ENCODE measurements at places on chromosomes 6 and 20.

DNA sequence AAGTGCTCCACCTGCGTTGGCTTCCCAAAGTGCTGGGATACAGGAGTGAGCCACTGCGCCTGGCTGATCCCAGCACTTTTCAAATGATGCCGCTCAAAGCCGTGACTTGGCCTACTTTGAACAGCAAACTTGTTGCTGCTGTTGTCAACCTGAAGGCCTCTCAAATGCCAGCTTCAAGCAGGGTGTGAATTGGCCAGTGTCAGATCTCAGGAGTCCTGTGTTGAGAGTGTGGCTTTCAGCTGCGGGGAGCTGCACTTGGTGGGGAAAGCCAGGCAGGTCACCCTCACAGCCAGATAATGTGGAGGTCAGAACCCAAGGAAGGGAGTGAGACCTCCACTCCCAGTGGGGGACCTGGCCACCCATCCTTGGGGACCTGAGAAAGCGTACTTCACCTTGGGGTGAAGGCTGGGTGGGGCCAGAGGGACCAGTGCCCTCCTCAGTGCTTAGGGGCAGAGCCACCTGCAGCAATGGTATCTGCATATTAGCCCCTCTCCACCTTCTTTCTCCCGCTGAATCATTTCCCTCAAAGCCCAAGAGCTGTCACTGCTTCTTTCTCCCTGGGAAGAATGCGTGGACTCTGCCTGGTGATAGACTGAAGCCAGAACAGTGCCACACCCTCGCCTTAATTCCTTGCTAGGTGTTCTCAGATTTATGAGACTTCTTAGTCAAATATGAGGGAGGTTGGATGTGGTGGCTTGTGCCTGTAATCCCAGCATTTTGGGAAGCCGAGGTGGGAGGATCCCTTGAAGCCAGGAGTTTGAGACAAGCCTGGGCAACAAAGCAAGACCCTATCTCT lies 19.1 kb upstream of the PANK2 start:
- DNase-seq = no peak

GRCh38 chr20:51410586-51411325 lies 131.8 kb downstream of the NFATC2 start:
- no peak for DNase-seq

DNA sequence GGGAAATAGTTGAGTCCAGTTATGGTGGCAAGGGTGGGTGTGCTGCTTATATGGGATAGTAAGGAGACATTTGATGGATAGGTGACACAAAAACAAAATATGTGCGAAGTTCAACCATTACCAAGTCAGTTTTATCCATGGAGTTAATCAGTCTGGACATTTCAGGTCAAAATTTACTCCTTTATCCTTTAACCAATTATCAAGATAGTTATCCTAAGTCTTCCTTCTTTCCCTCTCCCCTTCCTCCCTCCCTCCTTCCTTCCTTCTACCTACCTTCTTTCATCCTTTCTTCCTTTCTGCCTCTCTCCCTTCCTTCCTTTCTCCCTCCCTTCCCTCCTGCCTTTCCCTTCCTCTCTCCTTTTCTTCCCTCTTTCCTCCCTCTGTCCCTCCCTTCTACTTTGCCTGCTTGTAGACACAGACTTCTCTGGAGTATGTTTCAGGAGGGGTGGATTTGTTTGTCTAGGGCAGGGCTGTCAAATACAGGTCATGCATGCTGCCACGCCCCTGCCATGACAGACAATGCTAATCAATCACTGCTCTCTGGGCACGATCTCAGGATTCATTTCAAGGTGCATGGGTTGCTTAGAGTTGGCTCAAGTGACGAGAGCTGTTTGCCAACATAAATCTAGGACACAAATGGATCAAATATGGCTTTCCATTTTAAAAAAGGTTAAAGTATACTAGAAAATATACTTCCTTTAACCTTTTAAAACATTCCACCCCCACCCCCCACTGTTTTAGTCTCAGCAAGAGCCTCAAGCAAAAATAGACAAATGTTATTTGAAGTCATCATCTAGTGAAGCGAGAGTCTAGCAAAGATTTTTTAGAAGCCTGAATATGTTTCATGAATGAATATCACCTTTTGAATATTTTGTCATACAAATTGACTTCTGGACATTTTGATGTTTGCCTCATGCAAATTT lies 281.6 kb upstream of the CITED2 start:
- no peak for DNase-seq

- DNase-seq = no peak
Observed at GRCh38 chr6:151610326-151610725, 116.5 kb downstream of the CCDC170 start.

GRCh38 chr6:31210741-31211532 lies 40.5 kb upstream of the POU5F1 start:
- DNase-seq = no peak

- no peak for DNase-seq
Observed at GRCh38 chr20:44407402-44408184, 52.1 kb downstream of the HNF4A start.

DNA sequence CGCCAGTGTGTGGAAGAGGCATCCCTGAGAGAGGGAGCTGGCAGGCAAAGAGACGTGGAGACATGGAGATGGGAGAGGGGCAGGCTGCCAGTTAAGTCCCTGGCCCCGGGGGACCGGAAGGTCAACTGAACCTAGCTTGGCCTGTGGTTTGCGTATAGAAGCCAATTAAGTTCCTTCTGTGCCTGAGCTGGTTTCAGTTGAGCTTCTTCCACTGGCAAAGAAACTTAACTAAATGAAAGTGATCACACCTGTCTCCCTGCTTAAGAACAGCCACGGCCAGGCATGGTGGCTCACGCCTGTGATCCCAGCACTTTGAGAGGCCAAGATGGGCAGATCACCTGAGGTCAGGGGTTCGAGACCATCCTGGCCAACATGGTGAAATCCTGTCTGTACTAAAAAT lies 26.7 kb upstream of the NNAT start:
- no peak for DNase-seq

DNA sequence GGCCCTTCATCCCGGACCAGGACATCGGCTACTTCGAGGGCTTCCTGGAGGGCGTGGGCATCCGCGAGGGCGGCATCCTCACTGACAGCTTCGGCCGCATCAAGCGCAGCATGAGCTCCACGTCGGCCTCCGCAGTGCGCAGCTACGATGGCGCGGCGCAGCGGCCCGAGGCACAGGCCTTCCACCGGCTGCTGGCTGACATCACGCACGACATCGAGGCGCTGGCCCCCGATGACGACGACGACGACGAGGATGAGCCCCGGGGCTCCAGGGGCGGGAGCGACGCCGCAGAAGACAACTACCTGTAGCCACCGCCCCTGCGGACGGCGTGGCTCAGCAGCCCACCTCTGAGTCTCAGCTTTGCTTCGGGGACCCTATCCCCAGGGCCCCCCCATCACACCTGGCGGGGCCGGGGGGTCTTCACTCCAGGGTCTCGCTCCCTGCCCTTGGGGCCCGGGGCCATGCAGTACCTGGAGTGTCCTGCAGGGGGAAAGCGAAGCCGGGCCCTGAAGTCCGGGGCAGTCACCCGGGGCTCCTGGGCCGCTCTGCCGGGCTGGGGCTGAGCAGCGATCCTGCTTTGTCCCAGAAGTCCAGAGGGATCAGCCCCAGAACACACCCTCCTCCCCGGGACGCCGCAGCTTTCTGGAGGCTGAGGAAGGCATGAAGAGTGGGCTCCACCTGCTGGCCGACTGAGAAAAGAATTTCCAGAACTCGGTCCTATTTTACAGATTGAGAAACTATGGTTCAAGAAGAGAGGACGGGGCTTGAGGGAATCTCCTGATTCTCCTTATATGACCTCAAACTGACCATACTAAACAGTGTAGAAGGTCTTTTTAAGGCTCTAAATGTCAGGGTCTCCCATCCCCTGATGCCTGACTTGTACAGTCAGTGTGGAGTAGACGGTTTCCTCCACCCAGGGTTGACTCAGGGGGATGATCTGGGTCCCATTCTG lies 20.8 kb upstream of the HCK start:
- peak; percentile 60 for DNase-seq

DNA sequence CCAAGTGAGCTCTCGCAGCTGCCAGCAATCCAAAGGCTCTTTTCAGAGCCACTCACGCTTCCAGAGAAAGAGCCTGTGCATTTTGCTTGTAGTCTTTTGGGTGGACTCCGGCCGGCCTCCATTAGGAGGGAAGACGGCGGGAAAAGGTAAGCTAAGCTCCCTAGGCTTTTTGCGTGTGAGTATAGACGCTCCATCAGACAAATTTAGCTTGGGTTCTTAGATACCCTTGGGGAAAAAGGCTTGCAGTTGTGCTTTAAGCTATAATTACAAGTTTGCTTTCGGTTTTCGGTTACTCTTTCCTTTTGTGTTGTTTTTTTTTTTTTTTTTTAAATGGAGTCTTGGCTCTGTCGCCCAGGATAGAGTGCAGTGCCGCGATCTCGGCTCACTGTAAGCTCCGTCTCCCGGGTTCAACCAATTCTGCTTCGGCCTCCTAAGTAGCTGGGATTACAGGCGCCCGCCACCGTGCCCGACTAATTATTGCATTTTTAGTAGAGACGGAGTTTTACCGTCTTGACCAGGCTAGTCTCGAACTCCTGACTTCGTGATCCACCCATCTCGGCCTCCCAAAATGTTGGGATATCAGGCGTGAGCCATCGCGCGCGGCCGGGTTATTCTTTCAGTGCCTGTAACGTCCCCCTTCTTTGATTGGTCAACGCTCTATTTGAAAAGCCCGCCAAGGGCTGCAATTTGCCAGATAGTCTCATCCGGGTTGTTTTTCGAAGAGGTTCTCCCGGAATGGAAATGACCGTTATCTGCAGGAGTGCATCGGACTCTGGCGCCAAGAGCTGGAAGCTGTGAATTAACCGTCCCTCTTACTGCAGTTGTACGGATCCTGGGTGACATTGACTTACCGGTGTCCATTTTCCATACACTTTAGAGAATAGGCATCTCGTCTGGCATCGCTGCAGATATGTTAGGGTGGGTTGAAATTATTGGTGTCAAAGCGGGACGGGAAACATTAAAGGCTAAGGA lies 18.1 kb downstream of the OR2B2 start:
- DNase-seq = peak; percentile 63

GRCh38 chr6:16618962-16619361 lies 142.3 kb downstream of the ATXN1 start:
- no peak for DNase-seq

GRCh38 chr20:63733579-63734081 lies 2.8 kb upstream of the LIME1 start:
- no peak for DNase-seq

- DNase-seq = no peak
Observed at GRCh38 chr20:5072756-5073659, 46.8 kb downstream of the PCNA start.

GRCh38 chr6:168532070-168532469 lies 91.1 kb downstream of the SMOC2 start:
- no peak for DNase-seq

DNA sequence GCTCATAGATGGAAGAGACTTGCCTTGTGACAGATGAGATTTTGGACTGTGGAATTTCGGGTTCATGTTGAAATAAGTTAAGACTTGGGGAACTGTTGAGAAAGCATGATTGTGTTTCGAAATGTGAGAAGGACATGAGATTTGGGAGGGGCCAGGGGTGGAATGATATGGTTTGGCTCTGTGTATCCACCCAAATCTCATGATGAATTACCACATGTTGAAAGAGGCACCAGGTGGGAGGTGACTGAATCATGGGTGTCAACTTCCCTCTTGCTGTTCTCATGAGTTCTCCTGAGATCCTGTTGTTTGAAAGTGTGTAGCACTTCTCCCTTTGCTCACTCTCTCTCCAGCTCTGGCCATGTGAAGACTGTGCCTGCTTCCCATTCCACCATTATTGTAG lies 17.9 kb downstream of the AHI1 start:
- no peak for DNase-seq

DNA sequence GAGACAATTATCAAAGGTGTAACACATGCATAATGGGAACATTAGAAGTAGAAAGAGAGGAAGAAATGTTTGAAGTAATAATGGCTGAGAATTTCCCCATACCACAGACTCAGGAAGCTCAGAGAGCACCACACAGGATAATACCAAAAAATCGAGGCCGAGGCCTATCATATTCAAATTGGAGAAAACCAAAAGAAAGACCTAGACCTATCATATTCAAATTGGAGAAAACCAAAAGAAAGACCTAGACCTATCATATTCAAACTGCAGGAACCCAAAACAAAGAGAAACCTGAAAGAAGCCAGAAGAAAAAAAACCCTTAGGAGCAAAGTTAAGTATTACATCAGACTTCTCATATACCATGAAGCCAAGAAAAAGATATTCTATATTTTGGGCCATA lies 18.0 kb downstream of the NINL start:
- DNase-seq = no peak

- no peak for DNase-seq
Observed at GRCh38 chr6:8218861-8219260, 116.5 kb upstream of the EEF1E1 start.

DNA sequence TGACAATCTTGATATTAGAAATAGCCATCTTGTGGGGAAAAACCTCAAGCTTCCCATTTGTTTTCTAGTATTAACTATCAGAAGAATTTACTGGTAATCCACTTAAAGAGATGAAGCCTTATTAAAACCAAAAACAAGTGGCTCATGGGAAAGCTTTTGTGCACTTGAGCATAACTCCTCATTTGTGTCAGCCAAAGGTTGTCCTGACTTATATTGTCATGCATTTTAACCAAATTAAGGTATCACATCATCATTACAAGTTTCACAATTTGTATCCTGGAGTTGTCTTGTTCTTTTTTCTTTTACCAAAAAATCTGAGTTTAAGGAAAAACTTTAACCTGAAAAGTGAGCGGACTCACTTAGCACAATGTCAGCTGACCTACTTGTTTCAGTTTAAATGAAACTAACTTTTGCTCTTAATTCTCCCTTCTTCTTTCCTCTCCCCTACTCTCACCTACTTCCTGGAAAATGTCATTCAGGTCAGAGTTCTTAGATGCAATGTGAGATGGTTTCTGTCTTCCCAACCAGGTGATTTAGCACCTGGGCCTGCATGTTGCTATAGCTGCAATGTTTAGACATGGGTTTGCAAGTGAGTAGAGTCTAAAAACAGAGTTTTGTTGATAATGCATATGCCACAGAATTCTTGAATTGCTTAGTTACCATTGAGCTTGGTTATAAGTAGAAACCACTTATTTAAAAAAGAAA lies 82.8 kb downstream of the TNFAIP3 start:
- DNase-seq = no peak

DNA sequence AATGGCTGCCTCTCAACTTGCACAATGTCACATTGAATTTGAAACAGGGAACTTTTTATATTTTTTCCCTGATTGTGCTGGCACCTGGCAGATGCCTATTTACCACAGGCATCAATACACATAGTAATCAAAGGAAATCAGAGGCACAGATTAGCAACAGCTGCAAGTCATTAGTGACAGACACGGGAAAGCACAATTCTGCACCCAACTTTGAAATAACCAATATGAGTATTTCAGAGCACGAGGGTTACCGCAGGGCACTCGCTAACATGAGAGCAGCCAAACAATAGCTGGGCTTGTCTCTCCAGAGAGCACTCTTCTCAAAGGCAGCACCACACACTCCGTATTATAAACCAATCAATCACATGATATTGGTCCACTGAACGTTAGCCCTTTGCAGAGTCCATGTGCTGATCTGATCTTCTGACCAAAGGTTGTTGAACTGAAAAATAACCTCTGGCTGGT lies 149.5 kb downstream of the RNF144B start:
- no peak for DNase-seq

GRCh38 chr20:49276161-49276960 lies 1.5 kb downstream of the ZNFX1 start:
- DNase-seq = peak; percentile 36
